ENCODE measurements at places on chromosomes 16 and 17.
A peak's percentile ranks its signal among the peaks of the same experiment; 100 is the strongest.

DNA sequence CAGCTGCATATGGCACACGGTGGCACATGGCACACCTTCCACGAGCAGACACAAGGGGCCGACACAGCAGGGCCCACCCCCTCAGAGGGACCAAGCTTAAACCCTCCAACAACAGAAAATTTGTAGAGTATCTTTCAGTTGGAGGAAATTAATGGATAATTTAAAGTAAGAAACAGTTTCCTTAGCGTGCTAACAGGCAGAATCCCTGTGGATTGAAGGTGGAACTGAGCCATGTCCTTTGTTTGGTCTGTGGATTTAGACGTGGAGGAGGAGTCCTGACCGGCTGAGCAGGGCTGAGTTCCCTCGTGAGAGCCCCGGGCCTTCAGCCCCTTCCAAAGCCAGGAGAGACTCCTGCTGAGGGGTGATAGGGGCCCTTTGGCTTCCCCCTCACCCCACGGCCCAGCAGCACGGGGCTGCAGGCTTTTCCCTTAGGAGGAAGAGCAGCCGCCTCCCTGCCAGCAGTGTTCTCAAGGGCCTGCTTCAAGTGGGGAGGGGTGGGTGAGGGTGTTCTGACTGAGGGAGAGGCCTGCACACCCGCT is 1.4 kb upstream of the CYB561 start:
- DNase-seq: no peak

- DNase-seq: no peak
These were observed 352.1 kb upstream of the TBX2 start for GRCh38 chr17:61047515-61047914.

DNA sequence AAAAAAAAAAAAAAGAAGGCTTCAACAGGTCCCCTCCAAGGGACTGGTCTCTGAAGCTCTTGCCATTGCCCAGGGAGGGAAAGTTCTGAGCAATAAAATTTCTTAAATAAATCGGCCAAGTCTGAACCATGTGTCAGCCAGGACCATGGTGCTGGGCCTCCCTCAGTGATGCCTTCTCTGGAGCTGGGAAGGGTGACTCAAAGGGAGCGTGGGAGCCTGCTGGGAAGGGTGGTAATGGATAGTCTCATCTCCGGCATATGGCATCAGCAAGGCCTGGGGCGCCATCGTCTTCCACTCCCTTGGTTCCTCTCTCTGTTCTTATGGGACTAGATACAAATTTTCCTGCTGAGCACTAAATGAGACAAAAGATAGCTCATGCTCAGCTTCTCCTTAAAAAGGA is 2.3 kb downstream of the VKORC1 start:
- no peak for DNase-seq

- DNase-seq: no peak
These were observed 408.6 kb downstream of the SOX9 start for GRCh38 chr17:72529386-72529785.

DNA sequence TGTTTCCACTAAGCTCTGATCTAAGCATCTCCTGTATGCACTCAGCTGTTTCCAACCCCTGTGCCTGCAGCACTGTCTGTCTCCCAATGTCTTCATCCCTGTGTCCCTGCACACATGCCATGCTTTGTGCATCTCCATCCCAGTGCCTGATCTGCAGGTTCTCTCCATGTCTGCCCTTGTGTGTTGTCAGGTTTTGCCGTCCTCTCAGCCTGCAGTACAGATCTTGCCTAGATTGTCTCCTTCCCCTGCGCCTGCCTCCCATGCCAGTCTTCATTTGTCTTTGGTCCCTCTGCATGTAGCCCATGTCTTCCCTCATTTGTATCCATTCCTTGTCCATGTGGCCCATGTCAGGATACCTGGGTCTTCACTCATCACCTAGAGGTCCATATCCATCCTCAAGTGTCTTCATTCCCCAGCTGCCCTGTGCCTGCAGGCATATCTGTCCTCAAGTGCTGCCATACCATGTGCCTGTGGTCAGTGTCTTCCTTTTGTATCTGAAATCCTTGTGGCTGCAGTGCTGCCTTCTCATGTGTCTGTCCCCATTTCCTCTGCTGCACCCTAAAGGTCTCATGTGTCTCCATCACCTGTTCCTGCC is 71.5 kb downstream of the TNFRSF13B start:
- no peak for DNase-seq

DNA sequence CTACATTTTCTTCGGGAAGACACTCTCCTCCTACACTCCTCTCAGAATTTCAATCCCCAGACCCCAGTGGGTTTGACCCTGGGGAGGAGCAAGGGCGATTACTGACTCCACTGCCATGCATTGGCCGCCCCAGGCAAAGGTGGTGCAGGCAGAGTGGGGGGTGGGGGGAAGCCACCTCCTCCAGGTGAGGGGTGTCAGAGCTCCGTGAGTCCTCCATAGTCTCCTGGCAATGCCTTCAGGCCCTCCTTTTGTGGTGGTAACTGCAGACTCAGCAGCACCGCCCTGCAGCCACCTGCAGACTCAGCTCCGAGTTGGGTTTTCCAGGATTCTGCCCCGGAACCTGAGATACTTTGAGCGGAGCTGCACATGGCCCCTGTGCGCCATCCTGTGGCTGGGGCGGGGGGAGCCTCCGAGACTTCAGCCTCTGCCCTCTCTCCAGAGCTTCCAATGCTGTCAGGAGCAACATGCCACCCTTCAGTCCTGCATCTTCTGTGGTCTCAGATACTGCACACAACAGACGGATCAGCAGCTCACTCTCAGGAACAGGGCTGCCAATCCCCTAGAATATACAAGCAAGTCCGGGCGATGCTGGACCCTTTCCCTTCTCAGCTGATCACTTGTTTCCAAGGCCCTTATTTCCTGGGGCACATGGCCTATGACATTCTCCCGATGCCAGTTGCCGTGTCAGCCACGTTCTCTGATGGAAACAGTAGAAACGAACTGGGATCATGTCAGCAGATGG is 2.4 kb upstream of the SLC47A2 start:
- no peak for DNase-seq

DNA sequence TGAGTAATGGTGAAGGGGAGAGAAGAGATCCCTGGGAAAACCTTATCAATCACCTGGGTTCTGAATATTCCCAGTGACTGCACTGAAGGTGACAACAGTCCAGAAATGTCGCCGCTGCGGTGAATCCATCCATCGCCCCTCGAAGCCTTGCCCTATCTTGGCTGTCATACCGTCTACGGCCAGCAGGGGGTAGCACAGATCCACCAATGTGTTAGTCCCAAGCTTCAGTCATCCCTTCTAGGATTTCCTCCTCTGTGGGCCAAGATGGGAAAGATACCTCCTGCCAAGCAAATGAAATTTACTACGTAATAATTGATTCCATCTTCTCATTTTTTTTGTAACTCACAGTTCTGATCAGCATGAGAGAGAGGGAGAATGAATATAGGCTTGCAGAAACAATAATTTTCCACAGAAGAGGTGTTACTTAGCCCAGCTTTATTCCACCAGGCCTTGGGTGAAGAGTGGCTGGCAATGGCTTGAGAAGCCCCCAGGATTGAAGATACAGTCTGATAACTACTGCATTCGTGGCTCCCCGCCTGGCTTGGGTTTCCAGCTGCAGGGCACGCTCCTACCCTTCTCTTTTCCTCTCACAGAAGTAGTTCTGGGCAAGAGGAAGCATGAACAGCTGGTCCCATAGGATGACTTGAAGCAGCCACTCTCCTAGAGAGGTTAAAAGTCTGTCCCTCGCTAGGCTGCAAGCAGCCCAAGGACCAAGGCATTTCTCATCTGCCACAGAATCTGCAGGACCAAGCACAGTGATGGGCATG is 2.6 kb upstream of the FMNL1 start:
- DNase-seq: peak; percentile 79

GRCh38 chr17:65572186-65572580 is 10.7 kb upstream of the AXIN2 start:
- DNase-seq: no peak

- DNase-seq: no peak
These were observed 76.5 kb downstream of the HELZ start for GRCh38 chr17:67168496-67168895.

DNA sequence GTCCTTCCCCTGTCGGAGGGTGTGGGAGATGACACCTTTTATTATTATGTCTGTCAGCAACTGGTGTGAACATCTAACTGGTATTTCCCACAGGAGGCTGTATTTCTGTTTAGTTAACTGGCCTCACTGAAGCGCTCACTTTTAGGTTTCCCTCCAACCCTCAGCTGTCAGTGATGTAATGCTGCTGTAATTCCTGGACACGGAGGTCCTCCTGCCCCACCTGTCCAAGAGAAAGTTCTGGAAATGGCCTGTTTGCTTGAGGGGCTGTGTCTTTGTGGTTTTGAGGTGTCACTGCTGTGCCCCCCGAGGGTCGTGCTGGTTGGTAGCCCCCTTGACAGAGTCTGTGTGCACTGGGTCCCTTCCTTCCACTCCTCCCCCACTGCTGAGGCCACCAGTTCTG is 11.5 kb downstream of the KCNJ12 start:
- DNase-seq: no peak

DNA sequence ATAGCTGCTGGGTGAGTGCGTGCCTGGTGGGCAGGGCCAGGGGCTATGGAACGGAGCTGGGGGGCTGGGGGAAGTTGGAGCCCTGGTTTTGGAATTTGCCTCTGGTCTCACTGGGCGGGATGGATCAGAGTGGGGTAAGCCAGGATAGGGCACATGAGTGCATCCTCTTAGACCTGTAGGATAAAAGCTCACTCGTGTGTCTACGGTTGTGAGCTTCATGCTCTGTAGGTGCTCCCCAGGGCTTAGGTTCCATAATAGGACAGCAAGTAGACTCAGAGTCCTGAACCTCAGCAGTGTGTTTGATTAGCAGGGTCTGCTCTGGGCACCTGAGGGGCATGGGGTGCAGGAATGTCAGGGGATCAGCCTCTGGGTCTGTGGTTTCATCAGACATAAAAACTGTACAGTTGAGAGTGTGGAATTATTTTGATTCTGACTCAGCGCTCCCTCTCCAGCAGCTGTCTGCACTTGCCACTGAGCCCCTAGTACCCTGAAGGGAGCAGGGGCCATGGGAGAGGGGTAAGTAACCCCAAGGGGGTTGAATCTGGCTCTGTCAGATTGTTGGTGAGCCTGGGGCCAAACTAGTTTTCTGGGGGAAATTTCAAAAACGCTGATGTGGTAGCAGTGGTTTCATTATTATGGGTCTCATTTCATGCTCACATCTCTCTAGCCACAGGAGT is 84.2 kb upstream of the LGALS9 start:
- no peak for DNase-seq

DNA sequence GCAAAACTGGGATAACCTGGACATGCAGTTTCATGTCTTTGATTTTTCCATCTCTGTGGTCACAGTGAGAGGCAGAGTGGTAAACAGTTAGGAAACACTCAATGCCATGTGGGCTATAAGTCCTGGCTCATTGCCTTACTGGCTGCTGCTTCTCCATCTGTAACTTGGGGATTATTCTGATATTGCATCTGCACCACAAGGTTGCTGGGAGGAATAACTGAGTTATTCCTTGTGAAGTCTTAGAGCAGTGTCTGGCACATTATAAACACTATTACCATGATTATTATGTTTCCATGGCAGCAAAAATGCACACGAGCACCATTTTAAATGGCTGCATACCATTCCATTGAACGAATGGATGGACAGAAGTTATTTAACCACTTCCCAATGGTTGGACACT is 111.7 kb upstream of the CDH5 start:
- DNase-seq: no peak

- no peak for DNase-seq
These were observed 11.0 kb downstream of the CYB561 start for GRCh38 chr17:63434951-63435571.

DNA sequence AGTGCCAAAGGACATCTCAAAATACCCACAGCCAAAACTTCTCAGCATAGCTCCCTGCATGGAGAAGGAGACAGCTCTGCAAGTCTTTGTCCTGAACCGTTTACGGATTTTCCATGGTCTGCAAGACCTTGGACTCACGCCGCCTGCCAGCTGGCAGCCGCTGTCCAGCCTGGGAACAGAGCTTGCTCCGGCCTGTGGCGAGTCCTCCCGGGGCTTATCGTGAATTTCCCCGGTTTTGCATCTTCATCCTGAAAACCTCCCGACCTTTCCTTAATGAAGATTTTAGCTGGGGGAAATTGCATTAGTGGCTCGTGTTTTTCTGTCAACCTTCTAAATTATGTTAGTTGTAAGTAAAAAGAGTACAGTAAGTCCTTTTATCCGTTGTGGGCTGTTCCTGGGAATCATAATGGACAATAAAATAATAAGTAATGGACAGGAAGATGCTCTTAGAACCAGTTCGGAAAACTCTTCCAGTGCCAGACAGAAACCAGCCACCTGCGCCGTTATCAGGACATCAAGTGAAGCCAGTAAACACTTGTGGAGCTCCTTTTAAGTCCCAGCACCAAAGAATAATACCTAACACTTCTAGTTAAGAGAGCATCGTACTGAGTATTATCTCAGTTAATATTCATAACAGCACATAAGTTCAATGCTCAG is 112.4 kb upstream of the NOL11 start:
- DNase-seq: no peak

Measured in activated T-cell treated with anti-CD3 and anti-CD28 coated beads for 24 hours (primary cell).